ENCODE measurements at places on chromosomes 2 and 18. TPM values are rescaled to one million over a fixed set of nuclear protein-coding genes. Genes with fewer than 3 reads are reported as not detected.

The MALL gene
- total RNA-seq = 4.4 TPM

The ASPRV1 gene
- total RNA-seq = 0.29 TPM

- no peaks in the 10 kb centered on the region for H3K27me3 ChIP-seq
- no peak overlapping the region for H3K4me3 ChIP-seq
- no peak overlapping the region for H3K27ac ChIP-seq
- no peaks in the 10 kb centered on the region for H3K4me1 ChIP-seq
- H3K36me3 ChIP-seq = no peaks in the 10 kb centered on the region
These were observed 14.2 kb upstream of the OXER1 start for GRCh38 chr2:42777883-42778805.

DNA sequence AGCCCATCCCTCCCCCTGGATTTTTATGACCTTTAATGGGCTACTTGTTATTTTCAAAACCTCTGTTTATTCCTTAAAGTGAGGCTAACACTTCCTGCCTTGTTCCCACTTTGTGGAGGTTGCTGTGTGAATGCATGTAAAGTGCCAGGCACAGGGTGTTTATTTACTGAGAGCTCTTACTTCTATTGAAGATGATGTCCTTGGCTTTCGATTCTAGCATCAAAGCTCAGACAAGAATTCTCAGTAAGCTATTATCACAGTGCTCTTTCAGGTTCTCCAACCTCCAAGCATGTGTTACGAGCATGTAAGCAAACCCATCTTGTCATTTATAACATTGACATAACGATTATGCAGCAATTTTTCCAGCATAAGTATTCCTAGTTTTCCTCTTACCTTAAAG lies 44.2 kb downstream of the DPYSL5 start:
- DNase-seq = no peak
- H3K4me3 ChIP-seq = no peak overlapping the region
- peaks cover 28% of the 10 kb centered on the region for H3K27me3 ChIP-seq
- no peaks in the 10 kb centered on the region for H3K4me1 ChIP-seq
- H3K27ac ChIP-seq = no peak overlapping the region

The GAREM1 gene
- 5.0 TPM for total RNA-seq

GRCh38 chr2:48589170-48589767 lies 28.4 kb upstream of the GTF2A1L start:
- DNase-seq = no peak
- H3K4me3 ChIP-seq = no peak overlapping the region
- no peak overlapping the region for H3K27ac ChIP-seq
- H3K27me3 ChIP-seq = no peaks in the 10 kb centered on the region

DNA sequence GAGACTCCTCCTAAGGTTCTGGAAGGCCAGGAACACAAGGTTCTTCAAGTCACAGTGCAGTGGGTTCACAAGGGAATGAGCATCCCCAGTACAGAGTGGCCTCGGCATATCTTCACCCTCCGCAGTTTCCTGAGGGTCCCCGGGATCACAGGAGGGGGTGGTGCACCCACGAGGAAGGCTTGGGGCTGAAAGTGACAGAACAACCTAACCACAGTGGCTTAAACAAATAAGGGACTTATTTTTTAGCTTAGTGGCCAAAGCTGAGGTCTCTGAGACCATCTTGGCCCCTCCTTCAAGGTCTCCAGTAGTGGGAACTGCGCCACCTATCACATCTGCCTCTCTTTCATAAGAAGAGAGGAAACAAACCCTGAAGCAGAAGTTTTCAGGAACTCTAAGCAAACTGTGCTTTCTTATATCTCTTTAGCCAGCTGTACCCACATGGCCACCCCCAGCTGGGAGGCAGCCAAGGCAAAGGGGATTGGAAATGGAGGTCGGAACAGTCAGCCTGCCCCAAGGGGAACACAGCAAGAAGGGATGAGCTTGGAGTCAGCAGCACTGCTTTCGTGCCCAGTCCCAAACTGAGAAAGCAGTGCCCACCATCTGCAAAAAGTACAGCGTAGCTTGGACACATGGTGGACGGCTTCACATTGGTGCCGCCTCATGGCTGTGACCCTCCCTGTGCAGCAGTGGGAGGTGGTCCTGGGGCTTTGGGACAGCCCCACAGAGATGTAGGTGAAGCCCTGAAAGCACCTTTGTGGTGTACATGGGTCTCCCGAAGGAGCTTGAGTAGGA lies 260.0 kb upstream of the ID2 start:
- no peaks in the 10 kb centered on the region for H3K36me3 ChIP-seq
- H3K4me1 ChIP-seq = no peaks in the 10 kb centered on the region
- H3K27ac ChIP-seq = no peak overlapping the region

The POTEJ gene
- total RNA-seq = not detected

GRCh38 chr2:208392300-208392699 lies 14.3 kb upstream of the PTH2R start:
- H3K27me3 ChIP-seq = no peaks in the 10 kb centered on the region
- no peak overlapping the region for H3K4me3 ChIP-seq
- H3K36me3 ChIP-seq = no peaks in the 10 kb centered on the region
- H3K4me1 ChIP-seq = no peaks in the 10 kb centered on the region

GRCh38 chr2:145079641-145080040 lies 559.7 kb upstream of the ZEB2 start:
- no peak overlapping the region for H3K27ac ChIP-seq
- H3K27me3 ChIP-seq = no peaks in the 10 kb centered on the region
- no peaks in the 10 kb centered on the region for H3K36me3 ChIP-seq
- H3K4me3 ChIP-seq = no peak overlapping the region
- no peaks in the 10 kb centered on the region for H3K4me1 ChIP-seq

GRCh38 chr18:58228176-58228575 lies 184.2 kb downstream of the NEDD4L start:
- H3K4me3 ChIP-seq = no peak overlapping the region
- H3K27ac ChIP-seq = no peak overlapping the region
- DNase-seq = no peak
- peaks cover 29% of the 10 kb centered on the region for H3K4me1 ChIP-seq

Measured in osteoblast (primary cell).